Memory B cell (primary cell): ENCODE measurements at places on chromosomes 16 and 17.

DNA sequence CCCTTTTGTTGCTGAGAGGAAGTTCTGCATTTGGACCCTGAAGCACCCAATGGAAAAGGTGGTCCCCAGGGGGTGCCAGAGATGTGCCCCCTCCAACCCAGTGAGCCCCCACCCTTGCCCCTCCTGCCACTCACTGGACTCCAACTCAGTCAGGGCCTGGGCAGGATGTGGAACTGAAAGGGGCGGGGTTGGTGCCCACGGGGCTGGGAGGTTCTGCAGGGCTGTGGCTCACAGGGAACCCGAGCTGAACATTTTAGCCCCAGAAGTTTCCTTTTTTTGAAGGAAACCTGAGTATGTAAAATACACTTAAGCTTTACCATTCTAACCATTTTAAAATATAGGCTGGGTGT lies 15.8 kb upstream of the OGFOD3 start:
- peak; percentile 31 for DNase-seq

GRCh38 chr17:20313306-20313705 lies 154.0 kb downstream of the LGALS9B start:
- no peak for DNase-seq

DNA sequence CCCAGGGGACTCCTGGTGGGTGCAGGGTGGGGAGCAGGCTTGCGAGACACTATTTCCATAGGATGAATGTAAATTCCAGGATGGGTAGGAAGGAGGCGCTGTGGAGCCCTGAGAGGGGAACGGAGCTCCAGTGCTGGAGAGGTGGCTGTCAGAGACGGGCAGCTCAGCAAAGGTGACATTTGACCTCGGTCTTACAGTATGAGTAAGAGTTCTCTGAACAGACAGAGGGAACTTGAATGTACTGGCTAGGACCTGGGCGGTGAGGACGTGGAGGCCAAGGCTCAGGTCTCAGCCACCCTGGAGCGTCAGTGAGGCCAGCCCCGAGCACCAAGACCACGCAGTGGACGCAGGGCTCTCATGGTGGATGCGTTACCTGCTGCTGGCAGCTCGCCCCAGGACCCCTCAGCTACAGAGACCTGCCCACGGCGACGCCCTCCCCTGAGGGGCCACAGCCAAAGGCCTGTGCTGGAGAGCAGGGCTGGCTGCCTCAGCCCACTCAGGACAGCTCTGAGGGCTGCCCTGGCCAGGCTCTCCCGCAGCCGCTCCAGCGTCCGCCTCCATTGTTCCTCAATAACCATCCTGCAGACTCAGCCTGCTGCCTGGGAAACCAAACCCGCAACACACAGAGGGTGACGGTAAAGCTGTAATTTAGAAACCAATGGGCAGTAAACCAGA lies 65.9 kb upstream of the TNRC6C start:
- DNase-seq, result no peak

DNA sequence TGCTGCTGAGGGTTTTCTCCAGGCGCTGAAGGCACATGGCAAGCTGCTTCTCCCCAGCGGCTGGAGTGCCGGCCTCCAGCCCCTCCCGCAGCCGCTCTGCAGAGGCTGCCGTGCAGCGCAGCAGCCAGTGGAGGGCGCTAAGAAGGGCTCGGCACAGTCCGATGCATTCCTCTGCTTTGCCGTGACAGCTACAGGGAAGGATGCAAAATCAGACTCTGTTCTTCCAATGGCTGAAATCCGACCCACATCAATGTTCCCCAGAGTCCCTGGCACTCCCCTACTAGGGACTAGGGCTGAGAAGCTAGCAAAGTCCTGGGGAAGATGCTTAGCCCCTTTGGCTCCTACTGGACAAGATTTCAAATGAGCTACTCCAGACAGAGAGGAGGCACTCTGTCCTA lies 19.0 kb downstream of the MED24 start:
- DNase-seq, result no peak

- no peak for DNase-seq
Observed at GRCh38 chr17:82544431-82545070, 25.0 kb downstream of the FOXK2 start.

DNA sequence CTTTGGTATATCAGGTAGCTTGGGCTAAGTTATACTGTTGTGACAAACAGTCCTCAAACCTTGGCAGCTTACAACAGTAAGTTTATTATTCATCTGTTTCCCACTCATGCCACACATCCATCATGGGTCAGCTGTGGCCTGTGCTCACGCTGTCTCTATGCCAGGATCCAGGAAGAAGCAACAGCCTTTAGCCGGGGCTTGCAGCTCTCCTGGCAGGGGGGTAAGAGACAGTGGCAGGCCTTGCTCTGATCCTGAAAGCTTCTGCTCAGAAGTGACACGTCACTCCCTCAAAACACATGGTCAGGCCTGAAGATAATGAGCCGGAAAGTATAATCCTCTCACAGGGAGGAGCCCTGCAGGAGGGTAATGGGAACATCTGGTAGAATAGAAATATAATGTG lies 377.6 kb downstream of the CPPED1 start:
- DNase-seq, result no peak

GRCh38 chr17:30594223-30594952 lies 117.2 kb downstream of the GOSR1 start:
- DNase-seq, result no peak

DNA sequence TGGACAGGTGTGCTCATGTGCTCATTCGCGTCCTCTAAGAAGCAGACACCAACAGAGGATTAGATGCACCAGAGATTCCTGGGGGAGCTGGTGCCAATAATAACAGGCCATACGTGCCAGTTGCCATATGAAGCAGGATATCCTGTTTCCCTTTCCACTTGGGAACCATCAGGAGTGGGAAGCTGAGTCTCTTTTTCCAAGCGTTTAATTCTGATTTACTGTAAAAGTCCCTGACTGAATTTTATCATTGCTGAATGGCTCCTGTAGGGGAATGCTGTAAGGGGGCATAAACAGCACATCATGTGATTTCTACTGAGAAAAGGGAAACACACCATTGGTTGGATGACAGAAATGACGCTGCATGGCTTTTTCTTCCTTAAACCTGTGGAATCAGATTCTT lies 113.3 kb downstream of the IRF8 start:
- DNase-seq, result no peak

DNA sequence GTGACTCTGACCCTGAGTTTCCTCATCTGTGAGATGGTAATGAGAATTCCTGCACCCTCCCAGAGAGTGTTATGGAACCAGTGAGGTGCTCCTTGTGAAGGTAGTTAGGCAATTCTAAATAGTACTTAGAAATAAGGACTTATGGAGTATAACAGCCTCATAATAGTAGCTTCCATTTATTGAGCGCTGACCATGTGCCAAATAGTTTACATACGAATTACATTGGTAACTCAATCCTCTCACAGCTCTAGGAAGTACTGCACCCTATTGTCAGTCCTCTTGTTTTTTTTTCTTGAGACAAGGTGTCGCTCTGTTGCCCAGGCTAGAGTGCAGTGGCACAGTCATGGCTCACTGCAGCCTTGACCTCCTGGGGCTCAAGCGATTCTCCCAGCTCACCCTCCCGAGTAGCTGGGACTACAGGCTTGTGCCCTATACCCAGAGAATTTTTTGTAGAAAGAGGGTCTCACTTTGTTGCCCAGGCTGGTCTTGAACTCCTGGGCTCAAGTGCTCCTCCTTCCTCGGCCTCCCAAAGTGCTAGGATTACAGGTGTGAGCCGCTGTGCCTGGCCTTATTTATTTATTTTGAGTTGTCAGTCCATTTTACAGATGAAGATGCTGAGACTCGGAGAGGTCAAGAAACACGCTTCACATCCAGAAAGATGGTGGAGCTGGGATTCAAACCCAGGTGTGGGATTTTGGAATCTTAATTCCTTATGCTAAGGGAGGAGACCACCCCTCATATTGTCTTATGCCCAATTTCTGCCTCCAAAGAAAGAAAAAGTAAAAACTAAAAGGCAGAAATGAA lies 2.9 kb downstream of the TNS4 start:
- DNase-seq, result no peak

- no peak for DNase-seq
Observed at GRCh38 chr17:77363821-77364361, 223.1 kb downstream of the SEC14L1 start.
